Hippocampal formation (tissue), 2 donors: ENCODE measurements at places on chromosomes 3 and 15.

GRCh38 chr3:125067225-125067624 lies 11.4 kb upstream of the HEG1 start:
- DNase-seq = no peak

DNA sequence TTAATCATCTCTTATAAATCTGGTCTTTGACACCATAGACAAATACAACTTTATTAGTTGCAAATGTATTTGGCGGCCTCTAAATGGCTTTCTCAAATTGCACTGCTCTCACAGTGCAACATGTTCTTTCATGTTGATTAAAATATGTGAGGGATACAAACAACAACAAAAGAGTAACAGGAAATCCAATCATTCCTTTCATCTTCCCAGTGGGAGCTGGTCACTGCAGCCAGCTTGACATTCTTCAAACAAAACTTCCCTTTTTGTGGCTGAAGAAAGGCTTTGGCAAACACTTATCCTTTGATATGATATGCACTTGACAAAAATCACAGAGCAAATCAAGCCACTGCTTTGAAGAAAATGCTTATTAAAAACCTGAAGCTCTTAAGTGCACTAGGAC lies 973.6 kb downstream of the EPHA3 start:
- no peak for DNase-seq

GRCh38 chr3:102089239-102089638 lies 239.9 kb downstream of the NFKBIZ start:
- DNase-seq = no peak

DNA sequence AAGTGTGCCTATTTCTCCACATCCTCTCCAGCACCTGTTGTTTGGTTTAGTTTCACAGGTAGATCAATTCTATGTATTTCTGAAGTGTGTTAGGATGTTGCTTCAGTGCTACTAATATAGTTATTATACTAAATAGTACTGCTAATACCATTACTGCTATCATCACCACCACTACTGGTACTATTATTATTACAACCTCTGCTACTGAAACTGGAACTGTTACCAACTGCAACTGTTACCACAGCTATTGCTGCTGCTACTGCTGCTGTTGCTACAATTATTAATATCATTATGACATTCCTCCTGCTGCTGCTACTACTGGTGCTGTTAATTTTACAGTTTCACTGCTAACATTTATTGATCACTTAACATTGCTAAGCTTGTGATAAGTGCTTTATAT lies 8.3 kb upstream of the LMOD3 start:
- DNase-seq = no peak

DNA sequence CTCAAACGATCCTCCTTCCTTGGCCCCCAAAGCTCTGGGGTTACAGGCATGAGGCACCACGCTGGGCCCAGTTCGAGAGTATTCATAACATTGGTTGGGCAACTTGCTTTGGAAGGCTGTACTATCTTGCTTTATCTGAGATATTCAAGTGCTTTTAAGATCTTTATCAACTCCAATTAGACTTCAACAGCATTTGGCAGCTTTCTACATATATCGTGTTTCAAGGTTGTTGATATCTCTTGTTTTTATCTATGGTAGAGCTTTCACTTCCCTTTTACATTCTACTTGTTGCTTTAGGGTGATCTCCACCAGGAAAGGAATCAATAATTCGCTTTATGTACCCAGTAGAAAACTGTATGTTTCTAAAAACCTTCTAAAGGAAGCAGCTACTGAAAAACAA lies 395.3 kb downstream of the IL5RA start:
- DNase-seq = no peak

- no peak for DNase-seq
Observed at GRCh38 chr15:80967451-80967850, 22.2 kb downstream of the MESD start.

- DNase-seq = no peak
Observed at GRCh38 chr15:79811406-79812405, 85.1 kb downstream of the MTHFS start.
